NCI-H1092 treated with DMSO at 0.1 percent for 48 hours (cell line): ENCODE measurements at places on chromosomes 2 and 18.

DNA sequence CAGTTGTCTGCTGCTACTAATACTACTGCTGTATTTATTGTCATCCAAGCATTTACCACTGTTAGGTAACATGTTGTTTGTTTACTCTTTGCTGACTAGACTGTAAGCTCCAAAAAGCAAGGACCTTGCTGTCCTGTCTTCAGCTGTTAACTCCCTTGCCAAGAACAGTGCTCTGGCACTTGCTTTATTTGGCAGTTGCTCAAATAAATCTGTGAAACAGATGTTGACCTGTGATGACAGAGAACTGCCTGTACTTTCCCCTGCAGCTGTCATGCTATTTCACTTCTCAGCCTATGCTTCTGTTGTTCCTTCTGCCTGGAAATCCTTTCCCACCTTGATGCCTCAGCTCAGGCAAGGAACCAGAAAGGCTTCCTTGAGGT, 181.2 kb downstream of the ATAD2B start:
- DNase-seq, result no peak

- no peak for DNase-seq
Observed at GRCh38 chr18:23618862-23619387, 32.6 kb upstream of the NPC1 start.

DNA sequence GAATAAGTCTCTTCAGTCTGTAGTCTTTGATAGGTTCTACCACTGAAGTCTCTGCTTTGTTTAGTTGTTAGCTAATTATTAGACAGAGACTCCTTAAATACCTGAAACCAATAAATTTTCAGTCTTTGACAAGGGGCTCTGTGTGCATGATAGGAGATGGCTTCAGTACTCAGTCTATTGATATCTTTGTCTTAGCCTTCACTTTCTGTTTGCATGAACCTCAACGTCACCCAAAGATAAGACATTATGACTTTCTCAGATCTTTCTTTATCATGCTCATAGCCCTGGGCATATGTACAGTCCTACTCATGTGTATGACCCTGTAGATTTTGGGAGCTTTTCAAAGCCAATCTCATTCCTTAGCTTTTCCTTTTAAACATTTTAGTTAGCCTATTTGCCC, 183.5 kb upstream of the GCFC2 start:
- DNase-seq, result no peak

DNA sequence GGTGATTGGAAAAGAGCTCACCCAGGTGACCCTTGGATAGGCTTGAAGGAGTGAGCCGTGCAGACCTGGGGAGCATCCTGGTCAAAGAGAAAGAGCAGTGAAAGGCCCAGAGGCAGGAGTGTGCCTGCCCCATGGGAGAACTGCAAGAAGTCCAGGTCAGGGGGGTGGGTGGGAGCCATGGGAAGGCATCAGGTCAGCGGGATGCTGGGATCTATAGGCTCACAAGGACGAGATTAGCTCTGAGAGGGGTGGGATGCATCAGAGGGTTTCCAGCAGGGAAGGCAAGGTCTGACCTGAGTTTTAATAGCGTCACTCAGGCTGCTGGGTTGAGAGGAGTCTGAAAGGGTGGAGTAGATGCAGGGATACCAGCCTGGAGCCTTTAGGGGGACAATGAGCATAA, 158.6 kb downstream of the SMAD7 start:
- DNase-seq, result no peak

- no peak for DNase-seq
Observed at GRCh38 chr2:168700615-168701245, 101.7 kb upstream of the NOSTRIN start.

DNA sequence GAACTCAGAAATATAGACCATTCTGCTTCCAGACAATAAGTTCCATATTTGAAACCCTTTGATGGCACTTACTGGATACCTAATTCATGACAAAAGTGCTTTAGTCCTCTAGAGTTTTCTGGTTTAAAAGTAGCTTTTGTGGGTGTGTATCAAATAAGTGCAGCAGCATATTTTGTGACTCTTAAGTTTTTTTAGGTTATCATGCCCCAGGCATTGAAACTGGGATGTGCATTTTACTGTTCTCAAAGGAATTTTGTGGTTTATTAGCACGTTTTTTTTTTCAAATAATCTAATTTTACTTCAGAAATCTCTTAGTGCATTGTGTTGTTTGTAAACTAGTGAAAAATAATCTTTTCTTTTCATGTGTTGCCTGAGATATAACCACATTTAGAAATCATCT, 1.5 kb downstream of the XRCC5 start:
- DNase-seq, result no peak
